RPMI7951 (cell line): ENCODE measurements at places on chromosomes 7 and 10. TPM values are rescaled to one million over a fixed set of nuclear protein-coding genes. Genes with fewer than 3 reads are reported as not detected.
A peak's percentile ranks its signal among the peaks of the same experiment; 100 is the strongest.

DNA sequence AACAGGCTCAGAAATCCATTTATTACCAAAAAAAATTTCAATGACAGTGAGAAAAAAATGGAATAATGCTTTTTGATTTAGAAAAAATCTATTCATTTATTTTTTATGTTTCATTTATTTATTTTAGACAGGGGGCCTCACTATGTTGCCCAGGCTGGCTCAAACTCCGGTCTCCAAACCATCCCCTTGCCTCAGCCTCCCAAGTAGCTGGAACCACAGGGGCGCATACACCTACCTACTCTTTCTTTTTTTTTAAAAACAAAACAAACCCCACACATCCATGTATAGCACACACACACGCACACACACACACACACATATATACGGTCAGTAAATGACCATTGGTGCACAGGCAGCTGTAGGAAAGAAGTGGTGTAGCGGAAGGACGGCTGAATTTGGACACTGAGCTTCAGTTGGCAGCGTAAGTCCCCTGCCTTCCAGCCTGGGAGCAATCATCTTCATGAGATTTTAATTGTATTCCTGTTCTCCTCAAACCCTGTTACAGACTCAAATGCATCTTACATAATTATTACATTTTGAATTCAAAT, 28.8 kb downstream of the ARL4A start:
- DNase-seq: no peak

ACTL6B gene
- not detected in 2 replicates for total RNA-seq

HOXA4 gene
- total RNA-seq: 4.3 and 9.7 TPM in 2 replicates

SPDYE1 gene
- total RNA-seq: not detected in 2 replicates

GRCh38 chr10:46542567-46543465, 13.6 kb downstream of the GPRIN2 start:
- DNase-seq: no peak

DNA sequence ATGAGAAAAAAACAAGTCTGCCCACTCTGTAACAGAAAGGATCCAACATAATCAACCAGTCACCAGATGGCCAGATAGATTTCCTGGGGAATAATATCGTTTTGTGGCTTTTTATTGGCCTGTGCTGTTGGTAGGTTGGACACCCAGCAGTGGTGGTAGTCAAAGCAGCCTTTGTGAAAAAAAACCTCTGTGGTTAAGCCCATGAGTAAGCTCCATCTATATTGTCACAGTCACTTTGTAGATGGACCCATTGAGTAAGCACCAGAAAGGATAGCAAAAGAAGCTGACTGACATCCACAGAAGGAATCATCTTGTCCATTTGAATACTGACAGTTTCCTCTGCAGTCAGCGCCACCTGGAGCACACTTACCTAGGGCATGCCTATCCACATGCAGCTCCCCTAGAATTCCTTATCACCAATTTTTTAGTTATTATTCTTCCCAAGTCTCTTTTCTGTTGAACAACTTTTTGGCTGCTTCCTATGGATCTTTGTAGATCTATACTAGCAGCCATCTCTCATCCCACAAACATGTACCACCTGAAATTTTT, 96.9 kb downstream of the IQUB start:
- peak; percentile 28 for DNase-seq

ZWINT gene
- total RNA-seq: 115 and 124 TPM in 2 replicates

DNA sequence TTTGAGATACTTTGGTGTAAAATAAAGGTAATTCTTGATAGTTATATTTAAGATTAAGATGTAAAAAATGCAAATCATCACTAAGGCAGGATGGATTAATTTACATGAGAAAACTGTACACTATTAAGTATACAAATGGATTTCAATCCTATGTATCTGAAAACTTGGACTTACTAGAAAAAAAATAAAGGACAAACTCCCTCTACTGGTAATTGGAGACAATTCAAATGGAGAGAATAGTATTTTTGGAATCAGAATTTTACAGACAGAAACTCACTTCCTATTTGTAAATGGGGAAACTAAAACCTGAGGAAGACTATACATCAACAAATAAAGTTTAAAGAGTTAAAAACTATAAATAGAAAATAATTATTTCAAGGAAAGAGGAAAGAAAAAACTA, 62.6 kb downstream of the CUL2 start:
- peak; percentile 34 for DNase-seq

- DNase-seq: no peak
Observed at GRCh38 chr7:17554341-17555015, 256.0 kb downstream of the AHR start.

EPHB4 gene
- total RNA-seq: 24.6 and 27.0 TPM in 2 replicates

GRCh38 chr10:11525503-11525902, 85.9 kb downstream of the USP6NL start:
- DNase-seq: no peak

DNA sequence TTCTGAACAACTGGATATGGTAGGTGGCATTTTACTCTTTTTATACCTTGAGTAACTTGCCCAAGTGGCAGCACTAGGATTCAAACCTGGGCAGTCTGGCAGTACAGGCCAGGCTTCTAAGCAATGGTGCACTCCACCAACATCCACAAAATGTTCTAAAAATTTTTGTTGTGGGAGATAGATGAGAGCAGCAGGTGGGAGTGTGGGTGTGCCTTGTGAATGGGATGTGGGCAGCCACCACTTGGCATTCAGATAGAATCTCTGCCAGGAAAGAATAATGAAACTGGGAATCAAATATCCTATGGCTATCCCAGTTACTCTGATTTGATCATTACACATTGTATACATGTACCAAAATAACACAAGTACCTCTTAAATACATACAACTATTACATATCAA, 810.7 kb downstream of the MAGI2 start:
- DNase-seq: no peak

TAS2R3 gene
- total RNA-seq: 0.12 TPM in 1 of 2 replicates, not detected in the other

- no peak for DNase-seq
Observed at GRCh38 chr10:78784546-78784945, 284.2 kb upstream of the ZMIZ1 start.

- no peak for DNase-seq
Observed at GRCh38 chr10:77636282-77636966, 1.2 kb downstream of the KCNMA1 start.

DNA sequence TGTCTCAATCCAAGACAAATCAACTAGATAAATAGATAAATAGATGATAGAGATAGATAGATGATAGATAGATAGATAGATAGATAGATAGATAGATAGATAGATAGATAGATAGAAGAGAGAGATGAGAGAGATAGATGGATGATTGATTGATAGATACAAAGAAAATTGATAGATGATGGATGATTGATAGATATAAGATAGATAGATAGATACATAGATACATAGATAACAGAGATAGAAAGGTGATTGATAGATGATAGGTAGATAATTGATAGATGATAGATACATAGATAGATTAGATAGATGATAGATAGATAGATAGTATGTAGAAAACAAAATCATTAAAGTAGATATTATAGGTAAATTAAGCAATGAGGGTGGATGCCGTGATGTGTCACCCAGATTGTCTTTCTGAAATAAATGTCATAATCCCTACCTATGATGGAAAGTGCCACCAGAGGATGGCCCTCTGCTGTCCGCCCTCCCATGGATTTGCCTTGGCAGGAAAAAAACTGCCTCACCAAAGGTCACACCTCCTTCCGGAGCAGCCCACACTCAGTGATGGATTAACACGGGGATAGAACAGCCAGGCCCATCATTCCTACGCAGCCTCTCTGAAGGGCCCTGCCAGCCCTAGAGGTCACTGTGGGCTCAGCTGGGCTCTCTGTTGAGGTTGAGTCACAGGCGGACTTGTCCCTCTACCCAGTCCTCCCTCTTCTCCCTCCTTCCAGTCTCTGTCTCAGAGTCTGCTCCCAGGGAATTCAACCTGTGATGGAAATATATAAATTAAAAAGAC, 50.8 kb downstream of the KCNH2 start:
- DNase-seq: no peak

UTF1 gene
- total RNA-seq: not detected in 2 replicates

DNA sequence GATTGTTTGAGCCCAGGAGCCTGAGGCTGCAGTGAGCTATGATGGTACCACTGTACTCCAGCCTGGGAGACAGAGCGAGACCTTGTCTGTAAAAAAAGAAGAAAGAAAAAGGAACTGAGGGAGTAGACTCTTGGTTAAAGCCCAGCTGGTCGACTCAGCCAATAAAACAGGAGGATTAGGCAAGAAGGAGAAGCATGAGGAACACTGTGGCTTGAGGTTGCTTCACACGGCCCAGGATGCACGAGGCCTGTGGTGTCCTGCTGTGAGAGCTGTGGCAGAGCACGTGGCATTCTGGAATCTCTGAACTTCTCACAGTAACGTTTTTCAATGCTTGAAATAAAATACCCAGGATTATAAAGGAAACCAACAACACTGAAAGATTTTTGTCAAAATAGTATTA, 93.3 kb downstream of the CUL2 start:
- DNase-seq: peak; percentile 50

- peak; percentile 49 for DNase-seq
Observed at GRCh38 chr10:121155742-121156474, 304.7 kb downstream of the WDR11 start.

DNA sequence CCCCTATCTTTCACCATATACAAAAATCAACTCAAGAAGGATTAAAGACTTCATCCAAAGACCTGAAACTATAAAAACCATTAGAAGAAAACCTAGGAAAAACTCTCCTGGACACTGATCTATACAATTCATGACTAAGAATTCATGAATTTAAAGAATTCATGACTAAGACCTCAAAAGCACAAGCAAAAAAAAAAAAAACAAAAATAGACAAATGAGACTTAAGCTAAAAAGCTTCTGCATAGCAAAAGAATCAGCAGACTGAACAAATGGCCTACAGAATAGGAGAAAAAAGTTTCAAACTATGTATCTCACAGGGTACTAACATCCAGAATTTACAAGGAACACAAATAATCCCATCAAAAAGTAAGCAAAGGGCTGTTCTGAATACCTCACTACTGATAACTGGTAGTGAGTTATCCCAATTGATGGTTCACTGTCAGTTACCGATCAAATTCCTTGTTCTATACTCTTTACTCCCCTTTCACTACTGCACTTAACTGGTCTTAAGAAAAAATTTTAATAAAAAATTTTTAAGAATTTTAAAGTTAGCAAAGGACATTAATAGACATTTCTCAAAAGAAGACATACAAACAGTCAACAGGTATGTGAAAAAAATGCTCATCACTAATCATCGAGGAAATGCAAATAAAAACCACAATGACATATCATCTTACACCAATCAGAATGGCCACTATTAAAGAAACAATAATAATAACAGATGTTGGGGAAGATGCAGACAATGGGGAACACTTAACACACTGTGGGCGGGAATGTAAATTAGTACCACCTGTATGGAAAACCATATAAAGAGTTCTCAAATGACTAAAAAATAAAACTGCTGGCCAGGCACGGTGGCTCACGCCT, 33.2 kb downstream of the KMT2C start:
- peak; percentile 48 for DNase-seq

- DNase-seq: no peak
Observed at GRCh38 chr7:22252016-22252415, 104.9 kb downstream of the RAPGEF5 start.

TMEM140 gene
- 7.1 and 7.6 TPM in 2 replicates for total RNA-seq

CRTAC1 gene
- total RNA-seq: not detected in 2 replicates

- DNase-seq: no peak
Observed at GRCh38 chr7:100017300-100017699, 1.9 kb downstream of the ZKSCAN1 start.
